Stimulated activated CD8-positive, alpha-beta memory T cell treated with anti-CD3 and anti-CD28 coated beads, Interleukin-7, amount 100 ng/mL, for 1 hour (primary cell): ENCODE measurements at places on chromosomes 1 and 21.

DNA sequence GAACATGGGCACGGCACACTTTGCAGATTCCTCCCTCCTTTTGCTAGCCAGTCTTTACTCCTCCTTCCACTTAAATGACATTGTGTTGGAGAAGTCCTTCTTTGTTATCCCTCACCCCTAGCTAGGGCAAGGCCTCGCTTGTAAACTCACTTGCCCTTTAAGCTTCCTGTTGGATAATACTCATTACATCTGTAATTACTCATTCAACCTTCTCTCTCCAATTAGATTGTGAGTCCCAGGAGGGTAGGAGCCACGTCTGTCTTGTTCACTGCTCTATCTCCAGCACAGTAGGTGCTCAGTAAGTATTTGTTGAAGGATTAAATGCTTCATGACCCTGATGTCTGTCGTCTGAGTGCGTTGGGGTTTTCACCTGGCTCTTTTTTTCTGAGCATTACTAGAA is 98.7 kb upstream of the USP24 start:
- DNase-seq: no peak

GRCh38 chr21:45414396-45415187 is 9.6 kb downstream of the COL18A1 start:
- no peak for DNase-seq

GRCh38 chr1:193588311-193589082 is 402.1 kb upstream of the B3GALT2 start:
- DNase-seq: no peak

DNA sequence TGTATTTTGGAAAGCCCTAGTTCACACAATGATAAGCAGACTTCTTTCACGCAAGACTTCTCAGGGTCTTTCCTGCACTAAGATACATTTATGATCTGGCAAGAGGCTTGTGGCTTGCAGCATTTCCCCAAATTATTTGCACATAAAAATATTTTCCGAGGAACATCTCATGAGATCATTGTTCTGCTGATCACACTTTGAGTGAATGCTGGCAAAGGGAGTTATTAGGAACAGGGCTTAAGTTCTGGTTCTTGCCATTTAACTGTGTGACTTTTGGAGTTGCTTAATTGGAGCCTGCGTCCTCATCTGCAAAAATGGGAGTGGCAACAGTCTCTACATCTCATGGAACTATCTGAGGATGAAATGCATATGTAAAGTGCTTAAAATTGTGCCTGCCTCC is 50.2 kb downstream of the GADD45A start:
- no peak for DNase-seq

DNA sequence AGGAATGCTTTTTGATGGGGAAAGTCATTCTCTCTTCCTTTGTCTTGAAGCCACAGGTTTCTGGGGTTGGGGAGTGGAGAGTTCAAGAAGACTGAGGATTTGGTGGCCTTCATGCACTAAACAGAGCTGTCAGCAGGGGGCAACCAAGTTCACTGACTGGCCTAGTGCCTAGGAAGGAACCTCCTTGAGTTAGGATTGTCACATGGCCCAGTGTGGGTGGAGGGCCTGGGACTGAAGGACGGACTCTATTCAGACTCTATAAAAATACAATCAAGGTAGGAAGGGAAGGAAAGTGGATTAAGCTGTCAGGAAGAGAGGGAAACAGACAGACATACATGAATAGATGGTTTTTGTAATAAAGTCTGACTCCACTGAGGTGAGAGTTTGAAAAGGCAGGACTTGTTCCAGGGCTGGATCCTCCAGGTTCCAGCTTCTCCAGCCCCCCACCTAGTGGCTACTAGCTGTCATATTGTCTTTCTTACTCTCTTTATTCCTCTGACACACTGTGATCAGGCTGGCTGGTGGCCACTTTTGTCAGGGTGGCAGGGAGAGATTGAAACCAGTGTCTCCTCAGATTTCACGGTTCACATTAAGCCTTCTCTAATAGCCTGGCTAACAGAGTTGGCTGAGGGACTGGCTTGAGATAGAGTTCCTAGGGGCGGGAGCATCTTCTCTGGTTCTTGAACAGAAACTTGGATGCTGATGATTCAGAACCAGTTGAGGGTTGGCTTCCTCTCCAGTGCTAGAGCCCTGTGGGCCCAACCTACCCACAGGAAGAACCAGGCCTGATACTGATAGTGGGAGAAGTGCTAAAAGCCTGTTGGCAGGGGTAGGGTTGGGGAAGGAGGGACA is 4.1 kb upstream of the SH3BGRL3 start:
- DNase-seq: peak; percentile 62

DNA sequence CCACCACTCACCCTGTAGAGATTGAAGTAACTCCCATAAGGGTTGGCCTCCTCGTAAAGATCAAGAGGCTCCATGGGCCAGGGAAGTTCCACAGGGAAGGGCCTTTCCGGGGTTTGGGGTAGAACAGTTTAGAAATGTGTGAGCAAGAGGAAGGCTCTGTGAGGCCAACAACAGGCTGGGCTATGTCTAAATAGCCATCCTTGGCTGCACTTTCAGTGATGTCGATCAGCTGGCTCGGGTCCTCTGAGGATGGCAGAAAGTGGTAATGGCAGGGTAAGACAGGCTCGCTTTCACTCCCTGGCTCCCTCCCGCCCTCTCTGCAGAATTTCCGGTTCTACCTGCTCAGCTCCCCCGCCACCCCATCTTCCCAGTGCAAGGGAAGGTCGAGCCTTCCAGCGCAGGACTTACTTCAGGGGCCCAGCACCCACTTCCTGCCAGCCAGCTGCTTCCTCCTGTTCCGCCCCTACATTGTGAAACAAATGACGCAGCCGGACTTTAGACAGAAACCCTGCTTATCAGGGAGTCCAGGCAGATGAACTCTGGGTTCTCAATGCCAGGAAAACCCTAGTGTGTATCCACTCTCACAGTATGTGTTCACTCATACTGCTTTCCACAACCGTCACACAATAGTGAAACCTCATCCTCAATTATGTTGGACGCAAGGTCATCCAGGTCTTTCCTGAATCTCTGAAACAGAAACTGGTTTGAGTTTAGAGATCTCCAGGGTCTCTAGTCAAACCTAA is 7.3 kb downstream of the F11R start:
- peak; percentile 35 for DNase-seq

DNA sequence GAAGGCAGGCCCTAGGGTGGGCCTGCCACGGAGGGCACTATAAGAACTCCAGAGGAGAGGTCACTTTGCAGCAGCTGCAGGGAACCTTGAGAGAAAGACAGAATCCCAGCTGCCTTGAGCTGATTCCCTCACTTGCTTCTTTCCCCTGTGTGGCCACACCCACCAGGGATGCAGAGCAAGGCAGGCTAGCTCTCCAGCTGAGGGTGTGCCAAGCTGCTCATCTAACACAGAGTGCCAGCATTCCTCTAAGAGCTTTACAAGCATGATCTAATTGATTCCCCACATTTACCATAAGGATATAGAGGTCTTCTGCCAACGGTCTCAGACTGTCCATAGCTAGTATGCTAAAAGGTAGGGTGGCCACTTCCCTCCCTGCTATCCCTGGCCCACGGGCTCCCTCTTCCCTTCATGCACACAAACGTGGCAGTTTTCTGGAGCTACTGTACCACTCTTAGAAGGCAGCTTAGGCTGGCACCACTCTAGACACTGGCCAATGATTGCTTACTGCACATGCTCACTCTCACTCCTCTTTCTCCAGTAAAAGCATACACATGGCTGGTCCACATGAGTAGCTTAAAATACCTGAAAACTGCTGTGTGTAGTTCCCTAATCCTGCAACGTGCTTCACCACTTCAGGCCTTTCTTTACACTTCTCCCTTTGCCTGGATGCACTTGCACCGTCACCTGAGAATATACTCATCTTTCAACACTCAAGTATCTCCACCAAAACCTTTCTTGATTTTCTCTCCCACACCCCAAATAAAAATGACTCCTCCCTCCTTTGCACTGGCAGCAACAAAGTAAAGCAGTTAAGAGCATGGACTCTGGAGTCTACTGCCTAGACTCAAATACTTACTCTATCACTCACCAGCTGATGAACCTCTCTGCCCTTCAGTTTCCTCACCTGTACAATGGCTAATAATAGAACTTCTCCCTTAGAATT is 57.7 kb downstream of the DMAP1 start:
- no peak for DNase-seq

GRCh38 chr21:41558842-41559241 is 50.9 kb upstream of the TMPRSS2 start:
- no peak for DNase-seq

DNA sequence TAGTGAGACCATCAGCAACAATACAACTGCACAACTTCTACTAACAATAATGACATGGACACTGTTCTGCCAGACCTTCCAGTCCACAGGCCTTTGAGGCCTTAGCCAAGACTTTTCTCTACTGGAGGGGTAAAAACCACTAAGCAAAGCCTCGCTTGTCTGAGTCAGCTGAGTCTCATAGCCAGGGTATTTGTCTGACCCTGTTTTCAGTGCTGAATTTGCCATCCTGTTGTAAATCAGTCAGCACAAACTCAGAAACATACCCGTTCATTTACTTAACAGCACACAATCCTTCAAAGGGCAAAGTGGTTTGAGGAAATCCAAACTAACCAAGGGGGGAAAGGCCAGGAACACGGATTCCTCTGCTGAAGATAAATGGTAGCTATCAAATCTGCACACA is 537.8 kb downstream of the SMYD3 start:
- no peak for DNase-seq

- no peak for DNase-seq
Measured at GRCh38 chr1:112061901-112062320, 72.4 kb upstream of the KCND3 start.

DNA sequence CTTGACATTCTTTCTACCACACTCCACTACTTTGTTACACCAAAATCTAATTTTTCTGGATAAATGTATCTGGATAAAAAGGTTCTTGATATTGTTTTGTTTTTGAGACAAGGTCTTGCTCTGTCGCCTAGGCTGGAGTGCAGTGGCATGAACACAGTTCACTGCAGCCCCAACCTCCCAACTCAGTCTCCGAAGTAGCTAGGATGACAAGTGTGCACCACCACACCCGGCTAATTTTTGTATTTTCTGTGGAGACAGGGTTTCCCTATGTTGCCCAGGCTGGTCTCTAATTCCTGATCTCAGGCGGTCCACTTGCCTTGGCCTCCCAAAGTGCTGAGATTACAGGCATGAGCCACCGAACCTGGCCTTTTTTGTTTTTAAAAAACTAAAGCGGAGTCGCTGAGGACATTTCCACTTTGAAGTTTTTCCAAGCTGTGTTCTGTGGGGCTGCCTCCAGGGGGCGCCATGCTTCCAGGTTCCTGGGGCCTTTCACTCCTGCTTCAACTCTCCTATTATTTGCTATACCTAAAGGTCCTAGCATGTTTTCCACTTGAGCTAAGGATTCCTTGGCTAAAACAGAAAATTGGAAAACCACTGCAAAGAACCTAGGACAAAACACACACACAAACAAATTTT is 14.1 kb upstream of the NCMAP start:
- no peak for DNase-seq

DNA sequence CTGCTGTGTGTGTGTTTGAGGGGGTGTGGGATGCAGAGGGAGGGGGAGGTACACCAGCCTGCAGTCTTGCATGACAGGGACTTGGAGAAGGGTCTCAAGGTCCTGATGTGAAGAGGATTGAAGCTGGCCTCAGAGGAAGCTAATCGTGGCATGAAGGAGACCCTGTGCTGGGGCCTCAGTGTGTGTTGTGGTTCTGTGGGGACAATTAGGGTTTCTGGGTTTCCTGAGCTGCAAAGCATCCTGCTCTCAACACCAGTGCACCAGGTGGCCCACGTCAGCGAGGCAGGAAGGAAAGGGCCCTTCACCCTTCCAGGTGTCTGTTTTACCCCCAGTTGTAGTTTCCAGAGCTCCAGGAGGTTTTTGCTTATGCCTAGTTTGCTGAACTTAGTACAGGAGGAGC is 52.8 kb downstream of the TENT5C start:
- no peak for DNase-seq

DNA sequence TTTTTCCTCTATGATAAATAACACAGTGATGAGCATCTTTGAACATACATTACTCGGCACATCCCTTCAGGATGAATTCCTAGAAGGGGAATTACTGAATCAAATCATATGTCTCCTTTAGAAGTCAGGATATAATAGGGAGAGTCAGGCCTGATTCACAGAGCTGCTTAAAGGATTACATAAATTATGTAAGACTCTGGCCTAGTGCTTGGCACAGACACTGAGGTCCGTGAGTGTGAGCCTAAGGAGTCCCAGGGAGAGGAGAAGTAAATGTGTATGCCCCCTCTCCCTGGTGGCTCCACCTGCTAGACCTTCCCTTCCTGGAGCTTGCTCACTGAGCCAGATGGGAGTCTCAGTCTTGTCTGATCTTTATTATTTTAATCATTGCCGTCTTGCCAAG is 8.6 kb upstream of the FOXE3 start:
- no peak for DNase-seq

- no peak for DNase-seq
Measured at GRCh38 chr1:156347331-156347730, 9.0 kb downstream of the TSACC start.

DNA sequence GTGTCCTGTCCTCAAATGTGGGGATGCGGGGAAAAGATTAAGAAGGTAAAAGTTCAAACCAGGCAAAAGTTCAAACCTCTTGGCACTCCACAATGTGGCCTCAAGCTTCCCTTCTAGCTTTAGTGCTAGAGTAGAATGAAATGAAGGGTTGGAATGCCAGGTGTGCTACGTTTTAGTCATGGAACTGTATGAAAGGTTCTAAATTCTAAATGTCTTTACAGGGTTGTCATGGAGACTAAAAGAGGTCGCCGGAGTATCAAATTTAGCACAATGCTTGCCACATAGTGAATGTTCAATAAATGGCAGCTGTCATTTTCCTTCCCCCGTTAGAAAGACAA is 57.2 kb upstream of the LRRC8D start:
- no peak for DNase-seq

DNA sequence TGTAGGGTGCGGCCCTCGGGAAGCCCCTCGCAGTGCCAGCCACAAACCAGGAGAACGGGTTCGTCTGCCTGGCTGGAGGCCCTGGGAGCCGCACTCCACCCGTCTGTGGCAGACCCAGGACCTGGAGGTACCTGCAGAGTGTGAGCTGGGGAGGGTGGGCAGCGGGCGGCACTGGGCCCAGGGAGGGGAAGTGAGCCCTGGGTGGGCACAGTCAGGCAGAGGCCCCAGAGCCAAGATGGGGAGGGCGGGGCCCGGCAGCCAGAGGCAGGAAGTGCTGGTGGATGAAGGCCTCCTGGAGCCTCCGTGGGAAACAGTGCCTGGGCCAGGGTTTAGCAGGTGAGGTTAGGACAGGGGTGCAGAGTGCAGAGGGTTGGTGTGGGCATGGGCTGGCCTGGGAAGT is 4.0 kb upstream of the PEX10 start:
- DNase-seq: no peak

GRCh38 chr1:221824025-221824424 is 82.1 kb upstream of the DUSP10 start:
- no peak for DNase-seq
